T-helper 2 cell treated with Interferon-gamma antibody and Interleukin-4, amounts not matched to agents 5 μg/mL and 100 μg/mL, for 36 hours (primary cell): ENCODE measurements at places on chromosomes 1 and 21.

DNA sequence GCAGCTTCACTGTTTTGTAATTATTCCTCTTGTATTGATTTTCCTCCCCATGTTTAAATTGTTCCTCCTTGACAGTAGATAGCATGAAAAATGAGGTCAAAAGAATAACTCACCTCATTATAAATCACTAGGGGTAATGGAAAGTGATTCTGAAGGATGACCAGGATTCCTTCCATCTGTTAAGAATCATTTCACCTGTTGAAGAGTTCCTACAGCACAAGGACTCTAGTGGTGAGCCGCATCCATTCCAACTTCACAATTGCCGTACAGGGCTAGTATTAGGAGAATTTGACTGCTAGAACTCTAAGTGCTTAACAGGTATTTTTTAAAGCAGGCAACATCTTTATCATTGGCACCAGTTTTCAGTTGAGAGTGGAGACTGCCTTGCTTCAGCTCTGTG, 13.7 kb downstream of the PPP1R12B start:
- DNase-seq, result no peak

DNA sequence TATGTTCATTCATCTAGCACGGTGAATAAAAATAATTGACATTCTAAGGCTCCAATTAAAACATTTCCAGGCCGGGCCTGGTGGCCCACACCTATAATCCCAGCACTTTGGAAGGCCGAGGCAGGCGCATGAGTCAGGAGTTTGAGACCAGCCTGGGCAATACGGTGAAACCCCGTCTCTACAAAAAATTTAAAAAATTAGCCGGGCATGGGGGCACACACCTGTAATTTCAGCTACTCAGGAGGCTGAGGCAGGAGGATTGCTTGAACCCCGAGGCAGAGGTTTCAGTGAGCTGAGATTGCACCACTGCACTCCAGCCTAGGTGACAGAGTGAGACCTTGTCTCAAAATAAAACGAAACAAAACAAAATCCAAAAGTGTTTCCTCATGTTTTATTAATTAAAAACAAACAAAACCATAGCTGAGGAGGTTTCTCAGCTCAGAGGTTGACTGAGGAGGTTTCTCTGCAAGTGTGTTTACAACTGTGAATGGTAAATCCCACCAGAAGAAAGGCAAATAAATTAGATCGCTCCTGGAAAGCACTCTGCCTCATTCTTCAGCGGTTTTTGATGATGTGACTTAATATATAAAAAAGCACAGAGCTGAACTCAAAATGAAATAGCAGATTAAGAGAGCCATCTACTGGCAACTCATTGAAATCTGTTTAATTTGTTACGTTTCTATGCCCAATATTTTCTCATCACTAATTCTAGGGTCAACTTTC, 37.7 kb upstream of the ATG4C start:
- DNase-seq, result no peak

- no peak for DNase-seq
Observed at GRCh38 chr1:69421286-69421685, 146.4 kb upstream of the LRRC7 start.

- no peak for DNase-seq
Observed at GRCh38 chr1:228016181-228016510, 9.3 kb downstream of the WNT3A start.

- no peak for DNase-seq
Observed at GRCh38 chr1:96749618-96750017, 28.0 kb downstream of the PTBP2 start.

- DNase-seq, result no peak
Observed at GRCh38 chr1:15427280-15427666, 11.0 kb upstream of the CTRC start.

- peak; percentile 84 for DNase-seq
Observed at GRCh38 chr1:113871597-113872113, at the start of gene PTPN22. Gene PTPN22 (minus strand): TSS chr1:113871712.

DNA sequence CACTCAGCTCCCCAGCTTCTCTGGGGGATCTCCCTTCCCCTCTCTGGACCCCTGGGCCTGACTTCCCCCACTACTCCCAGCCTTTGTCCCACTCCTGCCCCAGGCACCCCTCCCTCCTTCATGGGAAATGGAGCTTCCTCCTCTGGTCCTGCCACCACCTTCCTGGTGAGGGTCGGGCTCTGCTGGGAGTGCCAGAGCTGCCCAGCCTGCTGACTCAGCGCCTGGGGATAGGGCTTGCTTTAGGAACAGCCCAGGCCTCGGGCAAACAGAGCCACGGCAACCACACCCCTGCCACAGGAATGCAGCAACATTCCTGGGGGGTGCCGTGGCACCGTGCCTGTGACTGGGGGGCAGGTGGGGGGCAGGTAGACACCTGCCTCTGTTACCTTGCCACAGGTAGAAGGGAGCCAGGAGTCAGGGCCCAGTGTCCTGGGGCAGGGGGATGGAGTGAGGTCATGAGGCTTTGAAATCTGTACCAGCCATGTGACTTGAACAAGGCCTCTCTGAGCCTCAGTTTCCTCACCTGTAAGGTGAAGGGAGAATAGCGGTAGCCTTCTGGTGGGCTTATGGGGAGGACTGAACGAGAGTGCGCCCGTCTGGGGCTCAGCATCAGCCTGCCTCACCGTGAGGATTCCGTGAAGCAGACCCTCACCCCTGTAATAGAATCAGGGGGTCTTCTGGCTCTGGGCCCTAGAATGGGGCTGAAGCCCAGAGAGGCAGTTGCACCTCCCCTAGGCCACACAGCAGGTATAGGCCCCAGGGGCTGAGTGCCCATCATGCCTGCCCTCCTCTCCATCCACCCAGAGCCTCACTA, 17.8 kb upstream of the EPHA2 start:
- no peak for DNase-seq

- no peak for DNase-seq
Observed at GRCh38 chr1:11571906-11572616, 82.2 kb downstream of the FBXO2 start.

DNA sequence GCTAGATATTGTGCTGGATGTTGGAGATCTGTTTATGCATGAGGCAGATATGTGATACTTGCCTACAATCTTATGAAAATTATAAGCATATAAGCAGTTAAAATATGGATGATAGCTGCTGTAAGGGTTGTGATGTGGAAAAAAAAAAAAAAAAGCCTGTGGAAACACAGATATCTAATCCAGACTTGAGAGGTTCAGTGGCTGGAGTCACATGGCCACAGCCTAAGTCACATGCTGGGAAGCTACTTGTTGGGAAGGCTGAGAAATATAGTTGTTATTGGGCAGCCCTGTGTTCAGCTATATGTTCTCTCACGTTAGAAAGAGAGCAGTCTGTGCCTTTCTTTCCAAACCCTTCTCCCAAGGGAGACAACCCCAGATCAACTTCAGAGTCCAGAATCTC, 15.1 kb downstream of the RAVER2 start:
- DNase-seq, result no peak

- DNase-seq, result no peak
Observed at GRCh38 chr1:171984850-171985485, 143.7 kb downstream of the DNM3 start.

DNA sequence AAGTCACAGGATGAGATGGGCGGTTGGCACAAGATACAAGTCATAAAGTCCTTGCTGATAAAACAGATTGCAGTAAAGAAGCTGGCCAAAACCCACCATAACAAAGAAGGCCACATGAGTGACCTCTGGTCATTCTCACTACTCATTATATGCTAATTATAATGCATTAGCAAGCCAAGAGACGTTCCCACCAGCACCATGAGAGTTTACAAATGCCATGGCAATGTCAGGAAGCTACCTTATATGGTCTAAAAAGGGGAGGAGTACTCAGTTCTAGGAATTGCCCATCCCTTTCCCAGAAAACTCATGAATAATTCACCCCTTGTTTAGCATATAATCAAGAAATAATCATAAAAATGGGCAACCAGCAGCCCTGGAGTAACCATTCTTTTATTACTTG, 74.9 kb upstream of the APP start:
- no peak for DNase-seq

- no peak for DNase-seq
Observed at GRCh38 chr1:239308701-239309333, 77.6 kb upstream of the CHRM3 start.

GRCh38 chr1:35935442-35936388, 4.8 kb downstream of the AGO3 start:
- DNase-seq, result no peak

DNA sequence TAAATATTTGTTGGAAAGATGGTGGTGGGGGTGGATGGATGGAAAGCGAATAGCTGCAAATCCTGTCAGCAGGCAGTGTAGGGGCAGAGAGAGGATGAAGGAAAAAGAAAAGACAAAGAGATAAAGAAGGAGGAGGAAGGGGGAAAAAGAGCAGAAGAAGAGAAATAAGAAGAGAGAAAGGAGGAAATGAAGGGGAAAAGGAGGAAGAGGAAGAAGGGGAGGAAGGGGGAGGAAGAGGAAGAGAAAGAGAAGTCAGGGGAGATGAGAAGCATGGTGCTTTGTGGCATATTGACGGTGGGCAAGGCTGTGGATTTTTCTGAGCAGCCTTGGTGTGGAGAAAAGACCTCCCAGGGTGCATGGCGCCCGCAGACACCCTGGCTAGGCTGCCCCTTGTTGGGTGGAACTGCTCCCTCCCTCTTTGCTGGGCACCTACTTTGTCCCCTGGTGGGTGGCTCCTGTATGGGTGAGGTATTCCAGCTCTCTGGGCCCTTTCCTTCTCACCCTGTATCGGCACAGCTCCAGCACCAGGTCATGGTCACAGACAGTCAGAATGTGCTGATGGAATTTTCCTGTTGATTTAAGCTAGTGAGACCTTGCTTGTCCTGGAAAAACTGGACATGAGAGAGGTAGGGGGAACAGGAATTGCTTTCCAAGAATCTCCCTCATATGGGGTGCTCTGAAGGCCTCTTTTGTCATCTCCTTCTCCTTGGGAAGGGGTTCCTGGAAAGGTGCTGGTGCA, 45.7 kb upstream of the TLR5 start:
- no peak for DNase-seq

- no peak for DNase-seq
Observed at GRCh38 chr1:43460988-43461693, 7.4 kb upstream of the HYI start.

DNA sequence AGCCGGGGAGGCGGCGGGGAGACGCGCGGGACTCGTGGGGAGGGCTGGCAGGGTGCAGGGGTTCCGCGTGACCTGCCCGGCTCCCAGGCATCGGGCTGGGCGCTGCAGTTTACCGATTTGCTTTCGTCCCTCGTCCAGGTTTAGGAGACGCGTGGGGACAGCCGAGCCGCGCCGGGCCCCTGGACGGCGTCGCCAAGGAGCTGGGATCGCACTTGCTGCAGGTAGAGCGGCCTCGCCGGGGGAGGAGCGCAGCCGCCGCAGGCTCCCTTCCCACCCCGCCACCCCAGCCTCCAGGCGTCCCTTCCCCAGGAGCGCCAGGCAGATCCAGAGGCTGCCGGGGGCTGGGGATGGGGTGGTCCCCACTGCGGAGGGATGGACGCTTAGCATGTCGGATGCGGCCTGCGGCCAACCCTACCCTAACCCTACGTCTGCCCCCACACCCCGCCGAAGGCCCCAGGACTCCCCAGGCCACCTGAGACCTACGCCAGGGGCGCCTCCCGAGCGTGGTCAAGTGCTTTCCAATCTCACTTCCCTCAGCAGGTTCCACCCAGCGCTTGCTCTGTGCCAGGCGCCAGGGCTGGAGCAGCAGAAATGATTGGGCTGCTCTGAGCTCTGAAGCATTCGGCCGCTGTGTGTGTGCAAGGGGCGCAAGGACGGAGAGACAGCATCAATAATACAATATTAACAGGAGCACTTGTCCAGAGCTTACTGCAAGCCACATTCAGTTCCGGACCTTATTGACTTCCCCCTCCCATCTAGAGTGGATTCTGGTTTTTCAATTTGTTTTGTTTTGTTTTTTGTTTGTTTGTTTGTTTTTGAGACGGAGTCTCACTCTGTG, 10.3 kb downstream of the SIM2 start:
- DNase-seq, result no peak

DNA sequence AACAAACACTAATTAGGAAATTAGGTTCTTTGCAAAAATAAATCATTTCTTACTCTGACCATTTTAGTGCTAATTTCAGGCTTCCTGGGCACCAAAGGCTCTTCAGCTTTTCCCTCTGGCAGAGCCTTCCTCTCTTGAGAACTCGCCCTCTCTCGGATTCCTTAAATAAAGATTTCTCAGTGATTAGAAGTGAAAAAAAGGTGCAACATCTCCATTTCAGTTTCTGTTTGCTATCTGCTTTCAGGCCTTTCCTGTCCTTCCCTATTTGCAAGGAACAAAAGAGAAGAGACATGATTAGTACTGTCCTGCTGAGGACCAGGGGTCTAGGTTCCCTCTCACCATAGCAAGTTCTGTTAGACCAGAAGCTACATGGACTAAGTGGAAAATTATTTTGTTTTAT, 27.8 kb upstream of the CACYBP start:
- DNase-seq, result no peak

- no peak for DNase-seq
Observed at GRCh38 chr1:158716335-158716734, 4.2 kb downstream of the OR6K3 start.

GRCh38 chr1:56389813-56390212, 189.6 kb downstream of the PLPP3 start:
- no peak for DNase-seq

GRCh38 chr1:161952607-161953172, 71.0 kb downstream of the OLFML2B start:
- DNase-seq, result no peak

DNA sequence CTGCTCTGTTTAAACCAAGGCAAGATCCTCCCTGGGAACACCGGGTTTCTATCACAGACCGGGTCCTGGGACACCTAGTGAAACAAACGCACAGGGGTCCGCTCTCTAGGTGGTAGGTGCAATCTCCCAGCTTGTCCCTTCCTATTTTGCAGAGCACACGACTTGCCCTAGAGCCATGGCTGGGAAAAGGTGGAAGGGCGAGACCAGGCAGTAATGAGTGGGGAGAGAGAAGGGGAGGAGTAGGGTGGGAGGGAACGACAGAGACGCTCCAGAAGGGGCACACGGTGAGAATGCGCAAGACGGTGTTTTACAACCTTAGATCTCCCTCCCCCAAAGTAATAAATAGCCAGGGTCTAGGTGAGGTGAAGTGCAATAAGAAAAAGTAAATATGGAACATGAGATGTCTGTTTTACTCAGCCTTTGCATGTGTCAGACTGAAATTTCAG, 9.3 kb upstream of the ARHGAP29 start:
- DNase-seq, result no peak

DNA sequence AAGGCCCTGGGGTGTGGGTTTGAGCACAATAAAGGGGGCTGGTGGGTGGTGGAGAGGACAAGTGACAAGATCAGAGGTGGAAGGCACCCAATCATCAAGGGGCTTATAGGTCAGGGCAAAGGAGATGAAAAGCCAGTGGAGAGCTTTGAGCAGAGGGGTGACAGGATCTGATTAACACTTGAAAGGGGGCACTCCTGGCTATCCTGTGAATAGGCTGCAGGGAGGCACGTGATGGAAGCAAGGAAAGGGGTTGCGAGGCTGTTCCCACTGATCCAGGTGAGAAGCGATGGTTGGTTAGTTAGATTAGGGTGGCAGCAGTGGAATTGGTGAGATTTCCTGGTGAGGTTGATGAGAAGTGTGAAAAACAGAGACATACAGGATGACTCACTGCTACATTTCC, 80.6 kb downstream of the WLS start:
- no peak for DNase-seq

GRCh38 chr1:4916610-4917009, 262.2 kb downstream of the AJAP1 start:
- DNase-seq, result no peak

- no peak for DNase-seq
Observed at GRCh38 chr1:113691184-113691583, 68.1 kb downstream of the PHTF1 start.

GRCh38 chr1:197921235-197922069, 4.3 kb downstream of the LHX9 start:
- no peak for DNase-seq
